KG1 (cell line): ENCODE measurements at places on chromosomes 7 and 10.

- no peak for DNase-seq
These were observed 140.9 kb upstream of the MKLN1 start for GRCh38 chr7:131186816-131187215.

DNA sequence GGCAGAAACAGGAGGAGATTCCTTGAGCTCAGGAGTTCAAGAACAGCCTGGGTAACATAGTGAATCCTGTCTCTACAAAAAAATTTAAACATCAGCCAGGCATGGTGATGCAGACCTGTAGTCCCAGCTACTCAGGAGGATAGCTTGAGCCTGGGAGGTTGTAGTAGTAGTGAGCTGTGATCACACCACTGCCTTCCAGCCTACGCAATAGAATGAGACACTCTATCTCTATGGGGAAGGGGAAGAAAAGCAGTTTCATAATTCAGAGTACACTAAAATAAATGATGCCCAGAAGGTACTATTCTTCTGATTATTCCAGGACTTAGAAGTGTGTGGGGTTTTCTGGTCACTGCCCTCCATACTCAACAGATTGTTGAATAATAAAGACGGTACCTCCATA lies 177.3 kb downstream of the KMT2E start:
- DNase-seq, result no peak

GRCh38 chr10:117684672-117685211 lies 142.2 kb downstream of the EMX2 start:
- no peak for DNase-seq

DNA sequence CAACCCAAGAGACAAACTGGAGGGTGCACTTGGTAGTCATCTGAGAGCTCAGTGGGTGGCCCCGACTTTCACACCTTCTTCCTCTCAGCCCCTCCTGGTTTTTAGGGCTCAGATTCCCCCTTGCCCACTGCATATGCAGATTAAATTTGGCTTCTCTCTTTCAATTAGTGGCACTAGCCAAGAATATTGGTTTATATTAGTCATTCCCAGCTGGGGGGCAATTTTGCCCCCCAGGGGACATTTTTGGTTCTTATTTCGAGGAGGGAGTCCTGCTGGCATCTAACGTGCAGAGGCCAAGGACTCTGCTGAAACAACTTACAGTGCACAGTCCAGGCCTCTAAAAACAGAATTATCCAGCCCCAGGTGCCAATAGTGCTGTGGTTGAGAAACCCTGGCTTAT lies 216.0 kb downstream of the RPS24 start:
- DNase-seq, result no peak

- no peak for DNase-seq
These were observed 21.5 kb downstream of the C10orf105 start for GRCh38 chr10:71697938-71698709.

DNA sequence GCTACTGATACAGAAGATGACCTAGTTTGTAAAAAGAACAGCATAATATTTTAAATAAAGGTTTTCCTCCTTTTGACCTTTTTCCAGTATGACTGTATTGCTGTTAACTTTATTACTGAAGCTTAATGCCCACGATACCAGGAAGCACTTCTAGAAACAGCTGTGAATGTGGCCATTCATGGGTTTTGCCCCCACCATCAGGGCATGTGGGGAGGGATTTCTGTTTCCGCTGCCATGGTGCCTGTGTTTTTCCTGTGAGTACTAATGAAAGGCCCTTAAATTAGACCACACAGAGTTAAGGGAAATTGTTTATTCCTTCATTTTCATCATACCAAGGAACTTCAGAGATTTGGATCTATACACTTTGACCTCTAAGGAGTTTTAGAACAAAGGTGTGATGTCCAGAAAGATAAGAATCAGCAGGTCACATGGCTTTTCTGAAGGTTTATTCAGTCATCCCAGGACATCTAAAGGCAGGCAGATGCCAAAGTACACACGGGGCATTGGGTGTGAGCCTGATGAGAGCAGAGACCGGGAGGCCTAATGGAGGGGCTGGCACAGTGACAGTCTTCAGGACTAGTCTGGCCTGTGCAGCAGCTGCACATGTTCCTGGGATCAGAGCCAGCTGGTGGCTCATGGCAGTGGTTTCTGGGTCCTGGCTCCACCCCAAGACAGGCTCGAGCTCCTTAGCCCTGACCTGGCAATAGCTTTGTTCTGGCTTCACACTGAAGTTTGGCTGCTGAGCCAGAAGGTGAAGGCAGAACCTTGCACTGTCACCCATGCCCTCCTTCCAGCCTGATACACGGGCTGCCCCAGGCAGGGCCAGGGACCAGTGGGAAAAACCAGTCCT lies 190.9 kb downstream of the REEP3 start:
- no peak for DNase-seq

DNA sequence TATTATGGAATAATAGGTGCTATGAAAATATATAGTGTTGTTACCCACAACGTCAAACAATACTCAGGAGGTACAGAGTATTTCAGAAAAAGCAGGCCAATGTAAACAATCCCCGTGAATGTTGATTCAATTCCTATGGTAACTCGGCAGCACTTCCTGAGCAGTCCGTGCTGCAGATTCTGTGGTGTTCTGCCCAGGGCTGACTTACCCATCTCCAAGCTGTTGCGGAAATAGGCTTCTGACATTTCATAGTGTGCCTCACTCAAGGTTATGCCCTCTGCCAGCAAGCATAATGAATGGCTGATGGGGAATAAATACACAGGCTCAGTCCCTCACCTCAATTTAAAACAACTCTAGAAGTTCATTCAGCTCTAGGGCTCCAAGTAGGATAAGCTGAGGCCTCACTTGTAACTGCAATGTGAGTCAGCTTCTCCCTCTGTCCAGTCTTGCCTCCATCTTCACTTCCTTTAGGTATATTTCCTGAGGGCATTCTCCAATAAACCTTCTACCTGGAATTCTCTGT lies 177.6 kb downstream of the GNAI1 start:
- DNase-seq, result no peak

DNA sequence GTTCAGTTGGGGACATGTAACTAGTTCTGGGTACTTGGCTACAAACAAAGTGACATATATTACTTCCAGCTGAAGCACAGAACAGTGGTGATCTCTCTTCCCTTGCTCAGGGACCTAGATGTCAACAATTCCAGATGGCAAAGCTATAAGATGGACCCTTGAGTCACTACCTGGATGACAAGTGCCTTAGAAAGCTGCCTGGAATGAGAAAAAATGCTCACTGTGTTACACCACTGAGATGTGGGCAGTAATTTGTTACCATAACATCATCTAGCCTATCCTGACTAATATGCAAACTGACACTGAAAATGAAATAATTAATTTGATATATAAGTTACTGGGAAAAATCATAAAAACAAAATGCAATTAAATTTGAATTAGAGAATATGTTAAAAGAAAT lies 16.4 kb upstream of the CTTNBP2 start:
- DNase-seq, result no peak

GRCh38 chr7:121076350-121077164 lies 88.0 kb downstream of the CPED1 start:
- no peak for DNase-seq

DNA sequence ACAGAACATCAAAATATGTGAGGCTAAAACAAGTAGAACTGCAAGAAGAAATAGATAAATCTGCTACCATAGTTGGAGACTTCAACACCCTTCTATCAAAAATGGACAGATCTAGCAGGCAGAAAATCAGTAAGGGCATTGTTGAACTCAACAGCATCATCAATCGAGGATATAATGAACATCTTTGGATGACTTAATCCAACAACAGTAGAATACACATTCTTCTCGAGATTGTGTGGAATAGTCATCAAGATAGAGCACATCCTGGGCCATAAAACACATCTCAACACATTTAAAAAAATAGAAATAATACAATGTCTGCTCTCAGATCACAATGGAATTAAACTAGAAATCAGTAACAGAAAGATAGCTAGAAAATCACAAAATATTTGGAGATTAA lies 9.9 kb downstream of the IGFBP1 start:
- DNase-seq, result no peak

DNA sequence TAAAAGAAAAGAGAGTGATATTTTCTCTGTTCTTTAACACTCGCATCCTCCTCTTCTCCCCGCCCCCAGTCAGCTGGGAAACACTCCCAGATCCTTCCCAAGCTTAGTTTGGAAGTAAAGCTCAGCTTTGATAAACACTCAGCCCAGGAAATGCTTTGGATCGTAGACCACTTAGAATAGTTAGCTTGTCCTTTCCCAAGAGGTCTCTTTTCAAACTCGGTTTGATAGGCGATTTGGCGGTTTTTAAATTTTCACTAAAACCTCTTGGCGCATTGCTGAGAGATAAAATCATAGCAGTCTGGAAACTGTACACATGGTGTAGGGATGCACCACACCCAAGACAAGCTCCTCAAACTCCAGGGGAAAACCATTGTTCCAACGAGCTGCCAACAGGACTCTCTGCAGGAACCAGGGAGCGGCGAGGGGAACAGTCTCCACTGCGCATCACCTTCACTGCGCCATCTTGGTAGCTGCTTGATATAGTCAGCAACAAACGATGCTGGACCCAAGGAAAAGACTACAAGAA lies 22.3 kb downstream of the SMURF1 start:
- no peak for DNase-seq

- DNase-seq, result no peak
These were observed 181.1 kb upstream of the BMPER start for GRCh38 chr7:33724201-33724600.

DNA sequence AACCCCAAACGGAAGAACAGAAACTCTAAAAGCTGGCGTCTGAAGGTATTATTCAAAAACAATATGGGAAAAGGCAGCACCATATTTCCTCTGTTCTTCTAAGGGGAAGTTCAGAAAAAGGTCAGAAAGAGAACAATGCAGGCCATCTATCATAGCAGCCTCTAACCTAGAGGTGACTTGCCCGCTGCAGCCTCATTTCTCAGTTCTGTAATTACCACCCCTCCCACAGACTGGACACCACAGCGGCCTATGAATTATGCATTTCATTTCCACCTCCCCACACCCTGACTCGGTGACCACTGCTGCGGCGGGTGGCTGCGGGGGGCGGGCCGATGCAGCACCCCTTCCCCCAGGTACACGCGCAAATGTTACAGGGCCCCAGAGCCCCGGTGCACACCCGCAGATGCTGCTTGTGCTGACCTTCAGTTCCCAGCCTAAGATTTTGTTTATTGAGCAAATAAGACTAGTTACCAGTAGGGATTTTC lies 125.5 kb downstream of the CLEC2L start:
- no peak for DNase-seq

- no peak for DNase-seq
These were observed 153.6 kb downstream of the TCERG1L start for GRCh38 chr10:131157899-131158298.

GRCh38 chr10:22570733-22571430 lies 143.5 kb downstream of the PIP4K2A start:
- DNase-seq, result no peak

DNA sequence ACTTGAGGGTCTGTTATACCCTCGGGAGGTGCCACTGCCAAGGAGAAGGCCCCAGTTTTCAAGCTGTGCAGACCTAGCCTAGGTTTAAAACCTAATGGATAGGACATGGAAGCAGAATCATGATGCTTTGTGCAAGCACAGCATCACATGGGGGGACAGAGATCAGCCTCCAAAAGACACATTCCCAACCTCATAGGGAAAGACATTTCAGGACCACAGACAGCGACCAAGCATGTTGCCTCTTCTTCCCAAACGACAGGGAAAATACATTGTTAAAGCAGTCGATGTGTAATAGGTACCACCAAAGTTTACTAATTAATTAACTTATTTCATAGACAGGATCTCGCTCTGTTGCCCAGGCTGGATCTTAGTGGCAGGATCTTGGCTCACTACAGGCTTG lies 573.9 kb downstream of the TCERG1L start:
- DNase-seq, result no peak

GRCh38 chr10:110312206-110312605 lies 7.5 kb upstream of the SMNDC1 start:
- no peak for DNase-seq

- no peak for DNase-seq
These were observed 6.5 kb downstream of the EVX1 start for GRCh38 chr7:27248911-27249723.

DNA sequence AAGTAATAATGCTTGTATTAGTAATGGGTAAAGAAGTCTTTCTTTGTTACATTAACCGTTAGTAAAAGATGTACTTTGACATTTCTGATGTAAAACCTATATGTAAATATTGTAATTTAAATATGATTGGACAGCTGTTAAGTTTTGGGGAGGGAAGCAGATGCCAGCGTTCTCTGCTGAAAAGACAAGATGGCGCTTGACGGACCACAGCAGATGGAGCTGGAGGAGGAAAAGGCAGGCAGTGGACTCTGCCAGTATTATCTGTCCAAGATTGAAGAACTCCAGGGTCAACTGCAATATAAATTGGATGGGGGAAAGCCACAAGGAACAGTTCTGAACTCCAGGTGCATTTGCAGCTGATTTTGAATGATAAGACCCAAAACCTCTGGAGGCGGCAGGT lies 86.9 kb downstream of the ZNRF2 start:
- no peak for DNase-seq

GRCh38 chr7:141028767-141029166 lies 14.0 kb upstream of the MRPS33 start:
- DNase-seq, result no peak

DNA sequence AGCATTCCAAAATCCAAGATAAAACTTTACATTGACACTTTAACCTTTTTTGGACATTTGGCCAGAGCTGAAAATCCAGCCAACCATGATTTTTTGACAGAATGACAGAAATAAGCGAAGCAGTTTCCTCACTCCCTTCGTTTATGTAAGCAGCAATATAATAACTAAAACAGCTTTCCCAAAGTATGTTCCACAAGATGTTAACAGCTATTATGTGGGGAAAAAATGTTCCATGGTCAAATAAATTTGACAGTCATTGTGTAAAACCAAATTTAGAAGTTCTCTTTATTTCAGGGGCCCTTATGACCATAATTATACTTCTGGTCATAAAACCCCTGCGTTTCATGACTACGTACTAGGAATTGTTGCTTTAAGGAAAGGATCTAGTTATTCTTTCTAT lies 416.5 kb downstream of the MAGI2 start:
- no peak for DNase-seq

DNA sequence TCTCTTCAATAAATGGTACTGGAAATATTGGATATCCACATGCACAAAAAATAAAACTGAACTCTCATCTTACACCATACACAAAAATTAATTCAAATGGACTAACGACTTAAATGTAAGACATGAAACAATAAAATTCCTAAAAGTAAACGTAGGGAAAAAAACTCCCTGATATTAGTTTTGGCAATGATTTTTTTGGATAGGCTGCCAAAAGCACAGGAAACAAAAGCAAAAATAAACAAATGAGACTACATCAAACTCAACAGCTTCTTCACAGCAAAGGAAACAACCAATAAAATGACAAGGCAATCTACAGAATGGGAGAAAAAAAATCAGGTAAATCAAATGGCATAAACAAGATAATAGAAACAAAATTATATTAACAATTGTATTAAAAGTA lies 65.7 kb downstream of the ORC5 start:
- no peak for DNase-seq

DNA sequence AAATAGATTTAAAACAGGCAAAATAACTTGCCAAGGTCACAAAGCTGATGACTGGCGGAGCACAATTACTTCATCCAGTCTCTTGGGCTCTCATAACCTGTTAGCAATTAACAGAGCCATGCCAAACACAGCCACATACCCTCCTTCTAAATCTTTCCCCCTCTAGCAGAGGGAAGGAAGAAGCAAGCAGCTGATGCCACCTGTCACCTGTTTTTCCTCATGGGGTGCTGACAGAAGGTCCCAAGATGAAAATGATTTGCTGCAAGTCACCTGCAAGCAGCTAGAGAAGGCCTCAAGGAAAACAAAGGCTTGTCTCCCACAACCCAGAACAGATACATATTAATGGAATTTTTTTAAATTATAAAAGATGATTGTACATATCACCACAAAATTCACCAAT lies 117.8 kb downstream of the GFRA1 start:
- DNase-seq, result no peak

GRCh38 chr7:42939457-42940240 lies 7.5 kb downstream of the MRPL32 start:
- DNase-seq, result no peak
